ENCODE measurements at places on chromosomes 3 and 15.

DNA sequence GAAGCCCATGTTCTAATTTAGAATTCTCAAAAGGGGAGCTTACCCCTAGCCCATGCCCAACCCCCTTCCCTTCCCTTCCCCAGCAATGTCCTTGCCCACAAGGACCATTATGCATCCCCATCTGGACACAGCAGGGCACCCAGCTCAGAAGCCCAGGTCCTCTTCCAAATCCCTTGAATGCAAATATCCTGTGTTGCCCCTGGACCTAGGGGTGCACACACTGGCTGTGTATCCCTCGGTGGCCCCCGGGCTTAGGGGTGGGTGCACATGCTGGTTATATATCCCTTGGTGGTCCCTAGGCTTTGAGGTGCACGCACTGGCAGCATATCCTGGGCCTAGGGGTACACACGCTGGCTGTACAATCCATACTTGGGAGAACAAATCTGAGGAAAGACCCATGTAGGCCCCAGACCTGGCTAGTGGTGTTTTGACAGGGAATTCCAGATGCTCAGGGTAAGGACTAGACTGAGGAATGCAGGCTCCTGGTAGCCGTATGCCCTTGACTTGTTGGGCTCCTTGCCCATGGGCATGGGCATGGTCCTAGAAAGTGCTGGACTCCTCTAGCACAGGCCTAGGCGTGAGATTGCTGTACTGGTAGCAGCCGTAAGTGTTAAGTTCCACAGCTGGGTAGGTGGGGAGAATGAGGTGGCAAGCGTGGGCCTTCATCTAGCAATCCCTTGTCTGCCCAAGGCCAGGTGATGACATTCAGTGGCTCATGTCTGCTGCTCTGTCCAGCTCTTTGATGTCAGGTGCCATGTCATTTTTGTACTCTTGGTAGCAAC, 222.4 kb downstream of the OPA1 start:
- no peak for DNase-seq

DNA sequence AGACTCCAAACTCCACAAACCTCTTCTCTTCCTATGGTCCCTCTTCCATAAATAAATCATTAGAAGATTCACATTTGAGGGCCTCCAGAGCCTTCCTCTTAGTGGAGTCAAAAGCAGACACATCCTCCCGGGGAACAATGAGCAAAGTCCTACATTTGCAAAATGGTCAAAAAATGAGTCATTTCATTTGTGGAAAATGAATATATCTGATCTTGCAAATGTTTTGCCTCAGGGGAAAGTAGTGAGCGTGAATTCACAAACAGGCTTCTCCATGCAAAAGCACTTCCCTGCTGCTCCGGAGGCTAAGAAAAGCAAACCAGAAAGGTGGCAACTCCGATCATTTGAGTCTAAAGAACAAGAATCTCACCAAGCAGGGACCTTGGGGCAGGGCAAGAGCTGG, 86.7 kb upstream of the IQSEC1 start:
- no peak for DNase-seq

DNA sequence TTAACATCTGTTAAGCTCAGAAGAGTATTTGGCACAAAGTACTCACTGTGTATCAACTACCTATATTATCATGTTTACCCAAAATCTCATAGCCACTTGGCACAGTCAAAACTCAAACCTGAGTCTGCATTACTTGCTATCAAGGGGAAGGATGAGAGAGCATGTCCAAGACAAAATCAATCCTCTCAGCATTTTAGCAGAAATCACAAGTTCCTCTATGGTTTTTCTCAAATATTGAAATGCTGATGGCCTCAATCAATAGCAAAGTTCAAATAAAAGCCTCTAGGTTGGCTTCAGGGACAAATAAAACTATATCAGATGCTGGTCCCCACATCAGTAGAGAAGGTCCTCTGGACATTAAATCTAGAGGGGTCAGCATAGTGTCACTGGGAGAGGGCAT, 14.3 kb downstream of the TBC1D2B start:
- no peak for DNase-seq

DNA sequence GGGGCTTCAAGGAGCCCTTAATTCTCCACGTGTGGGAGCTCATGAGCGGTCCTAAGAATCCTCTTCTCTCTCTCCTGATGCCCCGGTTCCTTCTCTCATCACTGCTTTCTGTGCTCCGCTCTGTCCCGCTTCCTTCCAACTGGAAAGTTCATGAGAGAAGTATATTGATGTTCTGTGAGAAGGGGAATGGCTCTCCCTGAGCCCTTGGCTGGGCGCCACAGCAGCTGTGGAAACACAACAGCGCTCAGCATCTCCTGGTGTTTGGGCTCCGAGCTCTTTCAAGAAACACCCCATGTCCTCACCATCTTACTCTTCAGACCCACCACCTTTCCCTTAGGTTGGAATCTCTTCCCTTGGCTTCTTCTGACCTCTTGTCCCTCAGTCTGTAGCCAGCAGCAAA, 161.7 kb downstream of the VGLL4 start:
- no peak for DNase-seq

Measured in activated CD8-positive, alpha-beta T cell treated with anti-CD3 and anti-CD28 coated beads for 36 hours (primary cell).